ENCODE measurements at places on chromosomes 3 and 15.

DNA sequence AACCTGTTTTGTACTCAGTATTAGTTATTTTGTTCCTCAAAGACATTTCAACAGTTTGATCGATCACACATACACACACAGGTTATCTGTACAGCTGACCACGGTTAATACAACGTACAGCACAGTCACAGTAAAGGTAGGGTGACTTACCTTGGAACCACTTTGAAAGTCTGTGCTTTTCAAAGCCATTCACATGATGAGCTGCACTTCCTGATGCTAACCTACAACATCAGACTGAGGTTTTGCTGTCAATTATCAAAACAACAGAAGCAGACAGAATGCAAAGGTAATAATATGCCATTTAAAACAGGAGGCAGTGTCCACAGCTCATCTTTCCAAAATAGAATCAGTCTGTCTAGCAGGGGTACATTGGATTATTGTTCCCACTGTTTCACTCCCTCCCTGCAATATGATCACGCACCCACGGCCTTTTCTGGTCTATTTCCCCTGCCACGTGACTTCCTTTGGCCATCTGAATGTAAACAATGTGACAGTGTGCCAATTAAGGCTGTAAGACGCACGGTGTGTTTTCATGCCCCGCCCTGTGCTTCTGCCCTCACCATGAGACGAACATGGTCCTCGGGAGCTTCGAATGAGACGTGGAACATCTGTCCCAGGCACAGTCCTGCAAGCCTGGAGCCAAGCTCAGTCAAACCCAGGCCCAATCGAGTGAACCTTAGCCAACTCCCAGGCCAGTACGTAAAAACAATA is 102.4 kb downstream of the FMN1 start:
- DNase-seq = no peak

DNA sequence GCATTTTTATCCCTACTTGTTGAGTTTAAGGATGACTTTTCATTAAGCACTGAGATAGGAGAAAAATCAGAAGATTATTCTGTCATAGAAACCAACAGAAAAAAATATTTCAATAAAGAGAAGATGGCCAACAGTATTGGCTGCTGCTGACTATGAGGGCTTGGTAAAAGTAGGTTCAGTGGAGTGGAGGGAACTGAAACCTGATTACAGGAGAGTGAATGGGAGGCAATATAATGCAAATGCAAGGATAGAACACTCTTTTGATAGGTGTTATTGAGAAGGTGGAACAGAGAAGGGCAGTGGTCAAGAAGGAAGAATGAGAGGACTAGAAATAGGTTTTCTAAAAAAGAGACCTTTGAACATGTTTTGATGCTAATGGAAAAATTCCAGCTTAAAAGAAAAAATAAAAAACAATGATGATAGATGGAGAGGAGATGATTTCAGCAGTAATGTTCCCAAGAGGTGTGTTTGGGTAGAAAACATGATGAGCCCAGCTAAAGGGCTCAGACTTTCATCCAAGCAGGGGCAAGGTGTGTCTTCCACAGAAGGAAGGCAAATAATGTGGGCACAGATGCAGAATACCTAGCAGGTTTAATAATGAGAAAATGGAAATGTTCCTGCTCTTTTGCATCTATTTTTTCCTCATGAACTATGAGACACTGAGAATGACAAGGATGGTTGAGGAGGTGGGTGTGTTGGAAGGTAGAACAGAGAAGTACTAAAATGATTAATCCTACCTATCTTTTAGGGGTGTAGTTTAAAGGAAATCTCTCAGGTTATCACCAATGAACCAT is 397.9 kb upstream of the GOLIM4 start:
- DNase-seq = no peak

DNA sequence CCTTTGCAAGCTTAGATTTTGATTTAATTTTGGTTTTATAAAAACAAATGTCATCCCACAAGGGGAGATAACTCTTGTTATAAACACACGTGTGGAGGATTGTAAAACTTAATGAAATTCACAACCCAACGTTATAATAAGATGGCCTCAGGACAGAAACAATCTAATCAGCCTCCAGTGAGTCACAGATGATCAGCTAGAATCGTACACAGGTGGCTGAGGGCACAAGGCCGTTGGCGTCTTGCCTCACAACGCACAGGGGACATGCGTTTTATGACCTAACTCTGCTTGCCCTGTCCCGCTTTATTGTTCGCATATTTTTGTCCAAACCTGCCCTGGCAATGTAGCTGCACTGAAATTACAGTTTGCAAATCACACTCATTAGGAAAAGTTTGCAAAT is 121.9 kb upstream of the PDZRN3 start:
- no peak for DNase-seq

DNA sequence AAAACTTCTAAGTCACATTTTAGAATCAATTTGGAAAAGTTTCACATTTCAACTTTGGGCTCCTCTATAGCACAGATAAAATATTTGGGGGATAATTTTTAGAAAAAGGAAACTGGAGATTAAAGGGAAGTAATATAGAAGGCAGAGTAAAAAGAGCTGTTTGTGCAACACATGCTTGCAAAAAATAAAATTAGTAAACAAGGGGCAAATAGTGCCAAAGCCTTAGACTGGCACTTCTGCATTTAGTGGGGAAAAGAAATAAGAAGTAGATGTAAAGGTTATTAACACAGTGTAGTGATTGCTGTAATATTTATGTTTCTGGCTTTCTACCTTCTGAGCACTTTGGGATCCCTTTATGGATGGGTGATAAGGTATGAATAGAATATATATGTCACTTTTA is 246.6 kb downstream of the CBLB start:
- no peak for DNase-seq

DNA sequence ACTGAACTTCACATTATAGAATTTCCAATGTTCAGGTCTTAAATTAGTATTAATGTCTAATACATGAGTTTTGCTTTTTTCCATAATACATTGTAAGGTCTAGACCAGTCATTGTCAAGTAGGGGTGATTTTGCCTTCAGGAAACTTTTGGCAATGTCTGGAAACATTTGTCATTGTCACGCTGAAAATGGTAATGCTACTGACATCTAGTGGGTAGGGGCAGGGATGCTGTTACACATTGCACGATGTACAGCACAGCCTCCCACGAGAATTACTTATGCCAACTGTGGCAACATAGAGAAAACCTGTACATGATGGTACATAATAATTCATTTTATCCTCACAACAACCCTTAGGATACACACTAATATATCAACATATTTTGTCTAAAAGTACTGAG is 384.1 kb downstream of the CADM2 start:
- DNase-seq = no peak

DNA sequence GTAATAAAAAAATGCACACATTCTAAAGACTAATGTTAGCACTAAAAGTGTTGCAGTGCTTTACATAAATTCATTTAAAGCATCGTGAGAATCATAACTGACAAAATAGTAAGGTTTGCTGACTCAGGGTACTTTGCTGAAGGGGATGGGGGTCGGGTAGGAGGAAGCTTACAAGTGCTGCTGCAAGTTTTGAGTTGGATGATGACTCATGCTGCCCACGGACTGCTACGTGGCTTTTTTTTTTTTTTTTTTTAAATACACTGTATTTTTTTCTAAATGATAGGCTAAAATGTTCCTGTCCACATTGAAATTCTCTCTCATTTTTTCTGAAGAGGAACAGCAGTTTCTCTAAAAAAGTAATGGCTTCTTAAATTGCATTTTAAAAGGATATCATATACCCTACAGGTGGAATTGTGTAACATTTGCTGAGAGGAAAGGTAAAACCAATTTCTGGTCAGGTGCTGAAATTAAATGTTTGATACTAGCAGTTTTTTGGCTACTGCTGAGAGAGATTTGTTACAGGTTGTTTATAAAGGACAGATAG is 2.2 kb downstream of the MAPK6 start:
- peak; percentile 39 for DNase-seq

DNA sequence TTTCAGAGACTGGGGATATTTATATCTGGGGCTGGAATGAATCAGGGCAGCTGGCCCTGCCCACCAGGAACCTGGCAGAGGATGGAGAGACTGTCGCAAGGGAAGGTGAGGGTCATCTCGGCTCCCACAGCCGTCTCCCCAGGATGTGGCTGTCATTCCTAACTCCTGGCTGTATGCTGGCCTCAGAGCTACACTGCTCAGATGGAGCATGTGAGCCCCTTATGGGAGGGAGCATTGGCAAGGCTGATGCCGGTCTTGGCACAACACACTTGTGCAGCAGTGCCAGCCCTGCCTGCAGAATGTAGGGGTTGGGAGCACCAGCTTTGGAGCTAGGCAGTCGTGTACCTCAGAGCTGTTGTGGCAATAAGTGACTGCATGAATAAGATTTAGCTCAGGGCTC is 5.2 kb downstream of the RCCD1 start:
- no peak for DNase-seq

DNA sequence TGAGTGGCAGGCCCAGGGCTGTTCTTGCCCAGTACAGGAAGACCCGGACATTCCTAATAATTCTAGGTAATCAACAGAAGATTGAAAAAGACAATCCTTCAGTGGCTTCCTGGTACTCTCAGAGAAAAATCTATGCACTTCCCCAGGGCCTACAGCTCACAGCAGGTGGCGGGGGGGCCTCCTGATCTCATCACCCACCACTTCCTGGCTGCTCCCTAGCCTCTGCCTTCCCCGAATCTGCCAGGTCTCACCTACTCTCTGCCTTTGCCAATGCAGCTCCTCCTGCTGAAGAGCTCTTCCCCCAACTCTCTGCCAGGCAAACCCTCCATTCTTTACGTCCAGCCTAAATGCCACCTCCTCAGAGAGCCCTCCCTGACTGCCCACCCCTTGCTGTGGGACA is 37.5 kb downstream of the EHD4 start:
- peak; percentile 44 for DNase-seq

GRCh38 chr3:38108649-38109579 is 28.0 kb downstream of the ACAA1 start:
- DNase-seq = no peak

GRCh38 chr3:16326724-16327349 is 61.8 kb downstream of the OXNAD1 start:
- no peak for DNase-seq

- no peak for DNase-seq
Observed at GRCh38 chr3:193057616-193058015, 140.0 kb upstream of the MB21D2 start.

GRCh38 chr15:69962561-69962960 is 135.2 kb downstream of the TLE3 start:
- DNase-seq = no peak

GRCh38 chr3:121431726-121432517 is 113.9 kb downstream of the POLQ start:
- peak; percentile 4 for DNase-seq

- DNase-seq = no peak
Observed at GRCh38 chr15:71508081-71508682, 302.2 kb upstream of the NR2E3 start.

DNA sequence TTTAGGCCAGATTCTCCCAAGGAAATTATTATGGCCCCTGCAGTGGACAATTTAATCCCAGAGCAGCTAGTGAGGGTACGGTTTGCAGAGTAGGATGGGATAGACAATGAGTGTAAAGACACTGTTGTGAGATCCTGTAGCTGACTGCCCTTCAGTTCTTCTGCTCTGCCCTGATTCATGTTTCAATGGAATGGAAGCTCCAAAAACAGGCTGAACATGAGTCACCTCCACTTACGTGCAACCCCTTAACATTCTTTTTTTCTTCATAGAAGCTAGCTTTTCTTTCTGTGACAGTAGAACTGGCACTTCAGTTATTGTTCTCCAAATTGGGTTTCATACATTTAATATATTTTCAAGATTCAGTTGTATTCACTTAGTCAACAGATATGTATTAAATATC is 32.1 kb downstream of the CLDN18 start:
- DNase-seq = no peak

GRCh38 chr3:97895216-97895615 is 73.4 kb downstream of the CRYBG3 start:
- DNase-seq = no peak

- no peak for DNase-seq
Observed at GRCh38 chr15:25242166-25242879, 196.5 kb downstream of the UBE3A start.

GRCh38 chr3:126208606-126209256 is 28.3 kb upstream of the ALDH1L1 start:
- DNase-seq = no peak

GRCh38 chr3:149353581-149354184 is 20.2 kb upstream of the TM4SF18 start:
- DNase-seq = no peak

GRCh38 chr3:53577506-53577905 is 83.1 kb downstream of the CACNA1D start:
- DNase-seq = no peak

- DNase-seq = no peak
Observed at GRCh38 chr3:4461468-4462090, 5.5 kb downstream of the SUMF1 start.

DNA sequence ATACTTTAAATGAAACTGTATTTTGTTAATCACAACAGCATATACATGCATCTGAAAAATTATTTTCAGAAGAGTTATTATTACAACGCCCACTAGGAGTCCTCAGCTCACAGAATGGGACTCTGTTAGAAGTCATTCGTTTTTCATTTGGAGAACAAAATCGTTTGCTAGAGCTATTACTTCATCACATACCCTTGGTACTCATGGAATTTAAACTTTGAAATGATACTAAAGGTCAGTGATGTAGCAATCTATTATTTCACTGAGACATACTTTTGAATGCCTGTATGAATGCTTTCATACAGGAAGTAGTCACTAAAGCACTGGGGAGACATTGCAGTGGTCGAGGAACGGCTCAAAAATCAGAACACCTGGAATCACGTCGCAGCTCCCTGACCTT is 198.1 kb downstream of the MBNL1 start:
- no peak for DNase-seq

DNA sequence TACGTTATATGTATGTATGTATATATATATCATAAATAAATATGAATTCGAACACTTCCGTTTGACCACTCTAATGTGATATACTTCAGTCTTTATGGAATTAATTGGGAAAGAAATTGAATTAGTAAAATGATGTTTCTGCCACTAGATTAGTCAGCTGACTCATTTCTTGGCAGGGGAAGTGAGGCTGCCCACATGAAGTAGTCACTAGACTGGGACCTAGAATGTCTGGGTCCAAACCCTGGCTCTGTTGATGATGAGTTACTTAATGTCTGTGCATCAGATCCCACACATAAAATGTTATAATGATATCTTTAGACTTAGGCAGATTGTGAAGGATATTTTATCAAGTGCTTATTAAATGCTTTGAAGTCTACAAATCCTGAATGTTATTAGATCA is 27.4 kb upstream of the ARL14 start:
- DNase-seq = no peak

DNA sequence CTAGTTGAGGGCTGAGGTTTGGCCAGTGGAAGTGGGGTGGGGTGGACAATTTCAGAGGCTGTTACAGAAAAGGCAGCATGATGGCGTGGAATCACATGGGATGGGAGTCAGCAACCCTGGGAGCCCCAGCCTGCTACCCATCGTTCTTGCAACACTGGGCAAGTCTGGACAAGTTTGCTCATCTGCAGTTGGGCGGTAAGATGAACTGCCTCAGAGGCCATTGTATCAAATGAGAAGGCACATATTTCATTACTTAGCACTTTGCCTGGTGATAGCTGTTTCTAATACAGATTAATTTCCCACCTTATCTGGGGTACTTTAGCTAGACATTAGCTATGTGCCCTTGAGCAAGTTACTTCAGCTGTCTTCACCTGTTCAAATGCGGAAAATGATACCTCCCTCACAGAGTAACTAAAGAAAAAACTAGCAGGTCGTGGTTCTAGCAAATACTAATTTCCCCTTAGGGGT is 248.9 kb downstream of the THSD4 start:
- no peak for DNase-seq
